ENCODE measurements at places on chromosomes 5 and 9.

GRCh38 chr9:13603921-13604320 lies 324.4 kb upstream of the MPDZ start:
- no peak for DNase-seq

- DNase-seq, result no peak
Measured at GRCh38 chr5:142584891-142585290, 101.0 kb downstream of the FGF1 start.

DNA sequence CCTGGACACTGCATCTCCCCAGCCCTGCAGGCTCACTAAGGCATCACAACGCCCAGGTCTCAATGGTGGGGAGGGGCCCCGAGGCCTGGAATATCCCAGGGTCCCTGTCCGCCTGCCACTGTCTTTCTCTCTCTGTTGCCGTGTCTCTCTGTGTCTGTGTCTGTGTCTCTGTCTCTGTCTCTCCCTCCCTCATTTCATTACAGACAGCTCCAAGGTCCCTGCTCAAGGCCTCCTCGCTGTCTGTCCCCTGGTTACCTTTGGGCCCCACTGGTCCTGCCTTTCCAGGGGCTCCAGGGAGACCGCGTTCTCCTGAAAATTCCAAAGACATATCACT lies 3.2 kb downstream of the FCN1 start:
- no peak for DNase-seq

DNA sequence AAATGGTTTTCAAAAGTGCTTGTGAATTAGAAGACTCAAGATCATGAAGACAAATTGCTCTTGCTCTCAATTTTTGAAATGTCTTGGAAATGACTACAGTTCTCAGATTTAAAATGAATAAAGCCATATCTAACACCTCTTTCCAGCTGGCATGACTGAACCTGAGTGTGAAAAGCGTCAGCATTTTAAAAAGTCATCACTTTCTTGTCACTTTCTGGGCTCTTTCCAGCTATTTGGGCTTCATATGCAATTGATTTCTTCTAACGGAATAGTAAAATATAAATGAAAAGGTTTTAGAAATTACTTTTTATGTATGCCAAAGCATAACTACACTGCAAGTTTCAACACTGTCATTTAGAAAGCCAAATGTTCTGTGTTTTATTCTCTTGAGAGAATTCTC lies 2.3 kb downstream of the GPR21 start:
- no peak for DNase-seq

- no peak for DNase-seq
Measured at GRCh38 chr5:12277504-12278192, 373.4 kb upstream of the CTNND2 start.

GRCh38 chr5:151739939-151740335 lies 18.5 kb downstream of the ATOX1 start:
- DNase-seq, result no peak

GRCh38 chr5:179281694-179282093 lies 63.6 kb downstream of the ADAMTS2 start:
- DNase-seq, result no peak

GRCh38 chr5:142400415-142400814 lies 75.6 kb upstream of the SPRY4 start:
- no peak for DNase-seq

GRCh38 chr5:170410401-170410800 lies 21.2 kb upstream of the KCNMB1 start:
- DNase-seq, result no peak

- DNase-seq, result no peak
Measured at GRCh38 chr9:127022913-127023660, 99.3 kb downstream of the ANGPTL2 start.

DNA sequence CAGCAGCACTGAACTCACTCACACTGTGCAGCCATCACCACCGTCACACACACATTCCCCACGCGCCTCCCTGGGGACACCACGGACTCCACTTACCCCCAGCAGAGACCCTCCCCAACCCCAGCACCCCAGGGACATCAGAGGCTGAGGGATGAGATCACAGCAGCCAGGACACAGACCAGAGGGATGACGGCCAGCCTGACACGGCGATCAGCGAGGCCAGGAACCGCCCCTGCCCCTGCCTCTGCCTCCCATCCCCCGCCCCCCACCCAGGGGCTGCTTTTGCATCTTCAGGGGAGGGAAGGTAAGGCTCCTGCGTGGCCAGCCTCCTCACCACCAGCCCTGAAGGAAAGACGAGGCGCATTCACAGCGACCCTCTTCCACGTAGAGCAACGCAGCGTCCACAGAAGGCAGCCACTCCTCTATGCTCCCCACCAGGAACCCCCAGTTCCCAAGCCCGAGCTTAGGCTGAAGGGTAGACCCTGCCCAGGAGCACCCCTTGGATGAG lies 104.5 kb downstream of the VAV2 start:
- no peak for DNase-seq

- no peak for DNase-seq
Measured at GRCh38 chr5:107361945-107362344, 308.8 kb downstream of the EFNA5 start.

DNA sequence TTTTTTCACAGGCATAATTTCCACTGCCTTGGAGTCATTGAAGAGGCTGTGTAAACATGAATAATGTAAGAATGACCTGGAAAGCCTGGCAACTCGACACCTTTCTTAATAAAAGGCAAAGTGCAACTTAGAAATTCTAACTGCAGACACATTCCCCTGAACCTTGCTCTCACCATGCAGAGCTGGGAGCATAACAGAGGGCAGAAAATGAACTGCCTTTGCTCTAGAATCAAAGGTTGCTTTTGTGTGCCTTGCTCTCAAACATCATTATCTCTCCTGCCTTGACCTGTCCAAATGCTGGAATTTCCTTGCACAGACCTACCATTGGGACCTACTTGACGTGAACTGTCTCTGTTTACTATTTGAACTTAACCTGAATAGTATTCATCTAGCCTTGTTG lies 462.0 kb upstream of the ZNF462 start:
- DNase-seq, result no peak
